GM04503 (cell line): ENCODE measurements at places on chromosomes 13 and 19.
A peak's percentile ranks its signal among the peaks of the same experiment; 100 is the strongest.

- DNase-seq: no peak
Observed at GRCh38 chr13:36998624-36999041, 507 bp downstream of the ALG5 start.

- no peak for DNase-seq
Observed at GRCh38 chr13:113901231-113901630, 37.4 kb upstream of the GAS6 start.

GRCh38 chr13:71870100-71870499 is 3.1 kb upstream of the DACH1 start:
- DNase-seq: no peak

GRCh38 chr13:50334944-50335343 is 319.7 kb downstream of the KCNRG start:
- no peak for DNase-seq

- DNase-seq: no peak
Observed at GRCh38 chr19:1151917-1152587, 22.0 kb downstream of the SBNO2 start.

DNA sequence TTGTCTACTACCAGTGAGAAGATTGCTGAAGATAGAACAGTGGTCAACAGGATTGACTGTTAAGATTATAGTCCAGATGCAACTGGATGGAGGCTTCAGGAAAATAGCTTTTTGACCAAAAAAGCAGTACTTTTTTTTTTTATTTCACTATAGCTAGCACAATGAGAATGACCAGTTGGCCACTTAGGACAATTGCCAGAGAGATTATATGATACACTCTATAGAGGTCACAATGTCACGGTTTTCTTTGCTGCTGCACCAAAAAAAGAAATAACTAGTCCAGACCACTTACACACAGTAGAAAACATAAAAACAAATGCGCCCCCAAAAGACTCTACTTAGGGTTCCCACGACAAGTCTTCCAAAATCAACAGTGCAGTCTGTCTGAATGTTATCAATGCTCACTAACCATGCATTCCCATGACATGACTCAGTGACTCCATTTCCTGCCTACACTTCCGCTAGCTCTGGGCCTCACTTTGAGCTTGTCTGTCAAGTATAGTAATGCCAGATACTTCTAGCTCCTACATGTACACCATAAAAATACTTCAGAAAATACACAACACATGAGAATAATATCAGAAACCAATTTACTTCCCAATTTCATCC is 209.1 kb upstream of the STARD13 start:
- peak; percentile 45 for DNase-seq

DNA sequence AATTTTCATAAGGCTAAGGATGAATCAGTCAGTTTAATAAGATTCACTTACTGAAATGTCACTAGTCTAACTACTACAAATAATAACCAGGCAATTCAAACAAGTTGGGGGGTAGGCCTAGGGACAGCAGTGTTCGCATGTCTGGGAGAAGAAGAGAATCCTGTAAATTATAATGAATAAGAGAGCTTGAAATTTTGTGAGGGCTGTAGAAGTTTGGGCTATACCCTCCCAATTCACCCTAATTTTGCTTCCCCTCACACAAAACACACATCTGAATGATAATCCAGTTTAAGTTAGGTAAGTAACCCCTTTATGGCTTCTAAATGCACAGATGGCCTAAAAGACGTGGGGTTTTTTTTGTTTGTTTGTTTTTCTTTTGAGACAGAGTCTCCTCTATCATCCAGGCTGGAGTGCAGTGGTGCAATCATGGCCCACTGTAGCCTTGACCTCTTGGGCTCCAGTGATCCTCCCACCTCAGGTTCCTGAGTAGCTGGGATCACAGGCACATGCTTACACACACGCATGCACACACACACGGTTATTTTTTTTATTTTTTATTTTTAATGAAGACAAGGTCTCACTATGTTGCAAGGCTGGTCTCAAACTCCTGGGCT is 69.9 kb downstream of the TBC1D4 start:
- DNase-seq: no peak

DNA sequence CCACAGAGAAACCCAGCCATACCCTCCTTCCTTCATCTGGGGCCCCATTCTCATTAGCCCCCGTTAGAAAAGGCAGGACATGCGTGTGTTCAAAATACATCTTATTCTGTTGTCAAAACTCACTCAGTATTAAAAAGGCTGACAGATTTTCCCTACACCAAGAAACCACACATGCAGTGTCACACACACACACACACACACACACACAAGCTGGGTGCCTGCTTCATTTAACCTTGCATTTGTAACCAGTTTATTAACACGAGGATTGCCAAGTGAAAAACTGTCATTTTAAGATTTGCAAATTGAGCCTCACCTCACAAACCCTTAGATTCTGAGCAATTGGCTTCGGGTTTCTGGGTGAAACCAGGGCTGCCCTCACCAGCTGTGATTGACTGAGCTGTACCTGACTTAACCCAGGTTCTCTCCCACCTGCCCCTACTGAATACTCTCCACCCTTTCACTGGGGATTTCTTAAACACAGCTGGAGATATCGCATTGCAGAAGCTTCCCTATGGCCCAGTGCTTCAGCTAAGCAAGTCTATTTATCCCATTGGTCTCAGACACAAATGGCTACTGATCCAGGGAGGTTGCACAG is 172.7 kb upstream of the ZNF507 start:
- no peak for DNase-seq

GRCh38 chr13:39859898-39860297 is 204.4 kb downstream of the COG6 start:
- no peak for DNase-seq

GRCh38 chr13:98890186-98890585 is 87.7 kb downstream of the DOCK9 start:
- peak; percentile 83 for DNase-seq

GRCh38 chr19:17359905-17360800 is 17.0 kb downstream of the PLVAP start:
- DNase-seq: no peak

DNA sequence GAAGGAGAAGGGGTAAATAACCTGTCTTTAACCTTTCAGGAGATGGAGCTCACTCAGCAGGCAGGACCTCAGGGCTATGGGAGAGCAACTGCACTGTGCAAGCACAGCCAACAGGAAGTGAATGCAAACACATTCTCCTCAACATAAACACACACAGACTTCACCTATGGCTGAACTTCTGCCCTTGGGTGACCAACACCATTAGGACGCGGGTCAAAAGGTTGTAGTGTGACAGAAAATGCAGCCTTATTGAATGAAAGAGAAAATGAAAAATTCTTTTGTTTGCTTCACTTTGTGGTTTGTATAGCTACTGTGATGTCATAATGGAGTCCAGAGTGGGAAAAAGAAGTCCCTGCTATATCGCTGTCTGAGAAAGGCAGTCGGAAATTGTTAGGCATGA is 323.0 kb downstream of the NDFIP2 start:
- no peak for DNase-seq

GRCh38 chr19:40174092-40174491 is 17.1 kb upstream of the MAP3K10 start:
- no peak for DNase-seq

GRCh38 chr19:3146677-3147100 is 10.9 kb downstream of the GNA15 start:
- no peak for DNase-seq

- no peak for DNase-seq
Observed at GRCh38 chr13:45205124-45205523, 4.3 kb upstream of the KCTD4 start.

DNA sequence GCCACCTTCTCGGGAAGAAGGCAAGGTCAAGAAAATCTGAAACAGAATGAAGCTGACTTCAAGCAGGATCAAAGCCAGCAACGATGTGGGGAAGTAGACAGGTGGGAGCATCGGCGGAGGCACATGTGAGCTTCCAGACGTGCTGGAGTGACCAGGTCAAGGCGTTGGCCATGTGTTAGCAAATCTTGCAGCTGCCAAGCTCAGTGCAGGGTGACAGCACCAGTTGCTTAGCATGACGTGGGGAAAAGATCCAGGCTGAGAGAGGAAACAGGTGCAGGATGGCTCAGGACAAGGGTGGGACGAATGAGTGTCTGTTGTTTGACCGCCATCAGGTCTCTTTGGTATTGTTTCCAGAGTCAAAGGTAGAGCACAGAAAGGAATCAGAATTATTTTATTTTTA is 92.3 kb downstream of the TNFSF13B start:
- no peak for DNase-seq

DNA sequence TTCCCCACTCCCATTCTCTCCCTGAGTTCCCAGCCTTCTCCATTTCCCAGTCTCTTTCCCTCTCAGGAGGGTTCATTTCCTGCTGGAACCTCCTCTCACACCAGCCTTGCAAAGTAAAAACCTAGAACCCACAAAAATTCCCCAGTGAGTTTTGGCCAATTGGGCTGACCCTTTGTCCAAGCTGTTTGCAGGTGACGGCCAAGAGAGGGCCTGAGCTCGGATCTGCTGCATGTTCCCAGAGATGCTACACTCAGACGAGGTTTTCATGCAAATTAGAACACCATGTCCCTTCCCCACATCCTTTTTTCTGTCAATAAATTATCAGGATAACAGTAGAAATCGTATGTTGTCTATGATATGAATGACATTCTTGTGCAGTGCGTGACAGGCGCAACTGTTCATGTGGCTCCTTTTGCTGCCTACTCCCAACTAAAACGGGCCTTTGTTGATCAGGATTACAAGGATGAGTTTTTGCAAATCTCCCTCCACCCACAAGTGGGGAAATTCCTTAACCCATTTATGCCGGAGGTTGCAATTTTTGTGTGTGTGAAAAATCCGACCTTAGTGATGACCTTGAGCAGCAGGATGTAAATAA is 149.5 kb downstream of the CACNA1A start:
- no peak for DNase-seq

GRCh38 chr19:33767898-33768413 is 28.7 kb upstream of the KCTD15 start:
- no peak for DNase-seq

DNA sequence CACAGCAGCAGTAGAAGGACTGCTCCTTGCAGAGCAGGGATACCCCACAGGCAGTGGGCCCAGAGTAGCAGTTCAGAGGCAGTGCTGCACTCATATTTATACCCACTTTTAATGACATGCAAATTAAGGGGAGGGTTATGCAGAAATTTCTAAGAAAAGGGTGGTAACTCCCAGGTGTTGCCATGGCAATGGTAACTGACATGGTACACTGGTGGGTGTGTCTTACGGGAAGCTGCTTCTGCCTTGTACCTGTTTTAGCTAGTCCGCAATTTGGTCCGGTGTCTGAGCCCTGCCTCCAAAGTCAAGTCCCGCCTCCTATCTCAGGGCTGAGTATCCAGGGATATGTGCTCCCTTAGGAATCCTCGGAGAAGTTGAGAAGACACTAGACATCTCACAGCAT is 79.2 kb upstream of the UQCRFS1 start:
- no peak for DNase-seq

DNA sequence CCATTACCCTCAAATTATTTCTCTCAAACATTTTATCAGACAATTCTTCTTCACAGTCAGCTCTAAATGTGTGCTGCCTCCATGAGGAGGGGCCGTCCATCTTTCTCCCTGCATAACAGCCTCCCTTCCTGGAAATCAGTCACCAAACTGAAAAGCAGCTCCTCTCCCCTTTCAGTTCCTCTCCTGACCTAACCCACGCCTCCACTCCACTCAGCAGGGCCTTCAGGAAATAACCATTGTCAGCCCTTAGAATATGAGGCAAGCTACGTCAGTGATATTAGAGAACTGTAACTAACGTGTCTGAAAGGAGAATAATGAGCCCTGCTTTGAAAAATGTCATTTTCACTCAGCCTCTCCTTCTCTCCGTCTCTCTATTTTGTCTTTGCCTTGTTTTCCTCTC is 116.2 kb downstream of the OLFM4 start:
- DNase-seq: no peak

- no peak for DNase-seq
Observed at GRCh38 chr13:37390735-37391134, 207.8 kb downstream of the POSTN start.

- DNase-seq: peak; percentile 83
Observed at GRCh38 chr13:20359335-20359734, 127.2 kb upstream of the GJB6 start.
